ENCODE measurements at places on chromosomes 4 and X. TPM values are rescaled to one million over a fixed set of nuclear protein-coding genes. Genes with fewer than 3 reads are reported as not detected.

EDA2R gene
- 8.3 TPM for total RNA-seq

DCAF4L1 gene
- total RNA-seq, result 0.13 TPM

ERAS gene
- total RNA-seq, result not detected

MSX1 gene
- 9.4 TPM for total RNA-seq

CACNA1F gene
- not detected for total RNA-seq

EOLA2 gene
- total RNA-seq, result 12.3 TPM

All from aortic smooth muscle cell (primary cell).